ENCODE measurements at places on chromosomes 1 and 21. TPM values are rescaled to one million over a fixed set of nuclear protein-coding genes. Genes with fewer than 3 reads are reported as not detected.

Gene TTC39A
- total RNA-seq: 0.45 TPM

Gene RAB42
- 10.2 TPM for total RNA-seq

Gene RBM11
- total RNA-seq: not detected

Gene PLA2G2A
- total RNA-seq: 453 TPM

Gene FAM163A
- not detected for total RNA-seq

Gene CATSPERE
- total RNA-seq: 0.74 TPM

GRCh38 chr1:93749487-93749886 lies 67.8 kb upstream of the BCAR3 start:
- DNase-seq: no peak

DNA sequence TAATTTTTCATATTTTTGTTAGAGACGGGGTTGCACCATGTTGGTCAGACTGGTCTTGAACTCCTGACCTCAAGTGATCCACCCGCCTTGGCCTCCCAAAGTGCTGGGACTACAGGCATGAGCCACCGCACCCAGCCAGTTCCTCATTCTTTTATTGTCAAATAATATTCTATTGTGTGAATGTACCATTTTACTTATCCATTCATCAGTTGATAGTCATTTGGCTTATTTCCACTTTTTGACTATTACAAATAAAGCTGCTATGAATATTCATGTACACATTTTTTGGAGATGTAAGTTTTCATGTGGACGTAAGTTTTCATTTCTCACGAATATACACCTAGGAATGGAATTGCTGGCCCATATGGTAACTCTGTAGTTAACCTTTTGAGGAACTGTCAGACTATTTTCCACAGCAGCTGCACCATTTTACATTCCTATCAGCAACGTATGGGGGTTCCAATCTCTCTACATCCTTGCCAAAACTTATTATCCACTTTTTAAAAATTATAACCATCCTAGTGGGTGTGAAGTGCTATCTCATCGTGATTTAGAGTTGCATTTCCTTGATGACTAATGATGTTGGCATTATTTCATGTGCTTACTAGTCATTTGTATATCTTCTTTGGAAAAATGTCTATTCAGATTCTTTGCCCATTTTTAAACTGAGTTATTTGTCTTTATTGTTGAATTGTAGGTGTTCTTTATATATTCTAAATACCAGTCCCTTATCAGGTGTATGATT lies 12.7 kb downstream of the PACC1 start:
- no peak for DNase-seq

DNA sequence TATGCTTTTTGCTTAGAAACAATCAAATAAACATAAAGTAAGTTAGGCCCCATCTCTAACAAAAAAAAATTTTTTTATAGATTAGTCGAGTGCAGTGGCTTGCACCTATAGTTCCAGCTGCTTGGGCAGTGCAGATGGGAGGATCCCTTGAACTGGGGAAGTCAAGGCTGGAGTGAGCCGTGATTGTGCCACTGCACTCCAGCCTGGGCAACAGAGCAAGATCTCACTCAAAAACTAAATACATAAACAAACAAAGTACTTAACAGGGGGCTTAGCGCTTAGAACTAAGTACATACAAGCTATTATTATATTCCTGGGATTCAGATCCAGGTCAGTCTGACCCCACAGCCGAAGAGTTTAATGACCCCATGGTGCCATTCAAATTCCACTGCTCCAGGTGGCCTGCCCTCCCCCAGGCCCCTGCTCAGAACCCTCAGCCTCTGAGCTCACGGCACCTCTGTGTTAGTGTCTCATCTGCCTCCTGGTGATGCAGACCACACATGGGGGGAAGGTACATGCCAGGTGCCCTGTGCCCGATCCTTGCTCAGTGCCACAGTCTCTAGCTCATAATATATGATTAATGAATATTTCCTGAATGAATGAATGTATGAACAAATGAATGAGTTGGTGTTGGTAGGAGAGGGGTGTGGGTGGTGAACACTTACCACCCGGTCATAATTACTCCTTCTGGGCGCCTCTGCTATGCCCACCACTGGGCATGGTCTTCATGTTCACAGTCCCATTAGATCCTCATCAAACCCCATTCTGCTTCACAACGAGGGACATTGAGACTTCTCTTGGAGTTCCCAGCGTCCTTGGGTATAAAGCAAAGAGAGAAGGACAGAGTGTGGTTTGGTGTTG lies 14.6 kb downstream of the NCMAP start:
- DNase-seq: no peak

DNA sequence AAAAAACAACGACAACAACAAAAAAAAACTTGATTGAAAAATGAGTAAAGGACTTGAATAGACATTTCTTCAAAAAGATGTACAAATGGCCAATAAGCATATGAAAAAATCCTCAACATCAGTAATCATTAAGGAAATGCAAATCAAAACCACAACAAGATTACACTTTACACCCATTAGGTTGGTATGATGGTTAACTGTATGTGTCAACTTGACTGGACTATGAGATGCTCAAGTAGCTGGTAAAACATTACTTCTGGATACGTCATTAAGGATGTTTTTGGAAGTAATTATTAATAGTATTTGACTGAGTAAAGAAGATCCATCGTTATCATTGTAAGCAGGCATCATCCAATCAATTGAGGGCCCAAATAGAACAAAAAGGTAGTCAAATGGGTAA lies 34.9 kb upstream of the LYPLAL1 start:
- DNase-seq: no peak

- DNase-seq: no peak
Observed at GRCh38 chr1:79262745-79263258, 256.3 kb upstream of the ADGRL4 start.

- DNase-seq: no peak
Observed at GRCh38 chr1:182211386-182211785, 149.9 kb upstream of the ZNF648 start.

GRCh38 chr1:217052626-217053025 lies 329.4 kb upstream of the ESRRG start:
- DNase-seq: no peak

All from mesenteric fat pad (tissue), 1 donor.